Colonic mucosa (tissue), 4 donors: ENCODE measurements at places on chromosomes 6 and 20. TPM values are rescaled to one million over a fixed set of nuclear protein-coding genes. Genes with fewer than 3 reads are reported as not detected.

IL20RA gene
- total RNA-seq, result 12.8 TPM

ECT2L gene
- not detected for total RNA-seq

PRIM2 gene
- total RNA-seq, result 10.4 TPM

GZF1 gene
- total RNA-seq, result 9.6 TPM

HNF4A gene
- 288 TPM for total RNA-seq

HLA-F gene
- 58.8 TPM for total RNA-seq

SRMS gene
- total RNA-seq, result 0.49 TPM

- peak; percentile 33 for DNase-seq
These were observed 42.6 kb downstream of the TTI1 start for GRCh38 chr20:37990571-37991151.

- no peak for DNase-seq
These were observed 77.1 kb upstream of the CDYL start for GRCh38 chr6:4698901-4699659.

GRCh38 chr6:39330057-39330456 is 7.6 kb upstream of the KCNK16 start:
- no peak for DNase-seq

DNA sequence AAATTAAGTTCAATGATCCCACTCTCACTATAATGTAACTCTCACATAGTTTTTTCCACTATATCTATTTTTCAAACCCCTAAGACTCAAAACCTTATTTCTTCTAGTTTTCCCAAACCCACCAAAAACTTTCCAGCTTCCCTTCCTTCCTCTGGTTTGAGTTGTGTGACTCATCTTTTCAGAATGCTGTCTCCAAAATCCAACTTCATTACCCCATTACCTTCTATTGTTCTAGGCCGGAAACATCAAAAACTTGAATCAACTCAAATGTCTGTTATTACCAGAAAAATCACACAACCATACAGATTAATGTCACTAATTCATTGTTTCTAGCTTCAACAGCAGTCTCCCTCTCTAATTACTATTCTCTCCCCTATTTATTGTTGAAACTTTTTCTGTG is 1090.3 kb downstream of the HACE1 start:
- no peak for DNase-seq

- DNase-seq, result no peak
These were observed 106.8 kb upstream of the CBLN4 start for GRCh38 chr20:56111961-56112730.

- DNase-seq, result no peak
These were observed 165.7 kb downstream of the SMOC2 start for GRCh38 chr6:168606722-168607121.

GRCh38 chr6:159919800-159920199 is 29.0 kb downstream of the MAS1 start:
- DNase-seq, result no peak

- DNase-seq, result no peak
These were observed 884 bp upstream of the CUTA start for GRCh38 chr6:33418690-33419291.

DNA sequence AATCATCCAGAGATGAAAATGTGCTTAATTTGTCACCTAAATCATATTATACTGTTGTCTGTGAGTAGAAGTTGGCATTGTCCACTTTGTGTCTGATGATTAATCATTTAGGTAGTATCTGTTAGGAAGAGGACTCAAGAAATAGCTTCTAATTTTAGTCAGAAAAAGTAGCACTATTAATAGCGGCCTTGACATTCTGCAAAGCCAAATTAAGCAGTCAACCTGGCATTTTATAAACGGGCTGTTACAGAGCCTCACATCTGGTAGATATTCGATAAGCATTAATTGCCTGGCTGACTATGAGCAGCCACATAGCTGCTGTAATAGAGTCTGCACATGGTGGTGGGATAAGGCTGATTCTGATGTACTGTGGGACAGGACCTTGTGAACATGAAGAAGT is 99.5 kb downstream of the KLHL32 start:
- DNase-seq, result no peak

DNA sequence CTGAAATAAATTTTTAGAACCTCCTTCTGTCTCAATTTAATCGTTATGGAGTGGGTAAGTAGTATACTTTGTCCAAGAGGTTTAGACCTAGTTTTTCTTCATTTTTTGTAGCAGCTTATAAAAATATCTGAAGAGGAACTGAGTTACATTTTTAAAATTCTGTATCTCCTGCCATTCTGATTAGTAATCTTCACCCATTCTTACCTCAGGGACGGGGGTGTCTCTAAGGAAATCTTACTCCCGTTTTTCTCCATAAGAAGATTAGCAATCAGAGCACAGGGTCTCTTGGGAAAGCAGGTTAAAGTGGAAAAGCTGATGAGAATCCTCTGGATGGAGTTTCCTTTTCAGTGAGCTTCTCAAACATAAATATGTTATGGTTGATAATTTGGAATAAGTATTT is 259.3 kb upstream of the FAM83B start:
- DNase-seq, result no peak

- no peak for DNase-seq
These were observed 117.8 kb downstream of the LRFN2 start for GRCh38 chr6:40469323-40469722.

GRCh38 chr6:142440600-142441293 is 138.9 kb downstream of the ADGRG6 start:
- no peak for DNase-seq

- DNase-seq, result no peak
These were observed 5.3 kb downstream of the CCNC start for GRCh38 chr6:99563056-99563723.

DNA sequence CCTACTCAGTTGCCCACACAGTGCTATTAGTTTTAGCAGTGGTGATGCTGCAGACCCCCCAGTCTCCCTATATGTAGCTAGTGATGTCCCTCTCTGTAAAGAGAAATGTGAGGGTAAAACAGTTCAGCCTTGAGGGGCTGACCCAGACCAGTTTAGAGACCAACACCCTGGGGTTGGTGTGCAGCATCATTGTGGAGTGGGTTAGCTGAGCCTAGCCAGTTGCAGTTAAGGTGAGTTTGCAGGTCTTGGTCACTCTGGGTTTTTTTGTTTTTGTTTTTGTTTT is 401 bp upstream of the B3GALT4 start:
- DNase-seq, result no peak

DNA sequence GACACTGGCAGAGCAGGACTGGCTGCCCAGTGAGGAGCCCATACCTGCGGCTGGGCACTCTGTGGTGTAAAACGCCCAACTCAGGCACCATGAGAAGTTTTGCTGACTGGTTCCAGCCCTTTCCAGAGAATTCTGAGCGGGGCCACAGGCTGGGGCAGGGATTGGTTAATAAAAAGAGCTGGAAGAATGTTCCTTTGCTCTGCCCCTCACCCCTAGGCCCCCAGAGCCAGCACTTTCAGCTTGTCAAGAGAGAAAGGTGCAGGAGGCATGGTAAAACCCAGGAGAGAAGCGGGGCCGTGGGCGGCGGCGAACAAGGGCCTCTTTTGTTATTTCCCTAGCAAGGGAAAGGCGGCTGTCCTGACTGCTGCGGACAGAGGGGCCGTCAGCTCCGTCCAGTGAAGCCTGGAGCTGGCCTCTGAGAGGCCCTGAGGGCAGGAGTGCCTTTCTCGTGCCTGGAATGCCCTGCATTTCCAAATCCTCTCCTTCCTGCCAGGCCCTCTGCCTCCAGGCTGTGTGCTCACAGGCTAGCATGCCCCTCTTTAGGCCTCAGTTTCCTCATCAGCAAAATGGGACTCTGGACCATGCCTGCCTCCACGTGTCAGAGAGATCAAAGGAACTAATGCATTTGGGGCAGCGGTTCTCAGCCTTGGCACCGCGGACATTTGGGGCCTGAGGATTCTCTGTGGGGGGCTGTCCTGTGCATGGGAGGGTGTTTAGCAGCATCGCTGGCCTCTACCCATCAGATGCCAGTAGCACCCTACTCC is 12.9 kb downstream of the SLC13A3 start:
- no peak for DNase-seq
